ENCODE measurements at places on chromosomes 2 and 18. TPM values are rescaled to one million over a fixed set of nuclear protein-coding genes. Genes with fewer than 3 reads are reported as not detected.

The RBM45 gene
- total RNA-seq: 12.7 TPM

The CABYR gene
- total RNA-seq: 15.4 TPM

The COA5 gene
- total RNA-seq: 21.6 TPM

The GALNT3 gene
- not detected for total RNA-seq

The CKAP2L gene
- total RNA-seq: 15.9 TPM

The PROKR1 gene
- not detected for total RNA-seq

The CCDC74B gene
- total RNA-seq: 6.4 TPM

The MRO gene
- 0.26 TPM for total RNA-seq

The UGT1A4 gene
- total RNA-seq: 0.12 TPM

The KYNU gene
- 285 TPM for total RNA-seq

The C2orf78 gene
- total RNA-seq: not detected

The DOK6 gene
- not detected for total RNA-seq

The ACADL gene
- not detected for total RNA-seq

The SLC4A5 gene
- total RNA-seq: 0.07 TPM

The BCL2 gene
- total RNA-seq: 0.53 TPM

The PCGF1 gene
- total RNA-seq: 33.4 TPM

The FHL2 gene
- 56.6 TPM for total RNA-seq

The TMEM198 gene
- total RNA-seq: 1.3 TPM

The CXCR4 gene
- 0.76 TPM for total RNA-seq

The SLC5A7 gene
- total RNA-seq: not detected

The C2orf74 gene
- 15.2 TPM for total RNA-seq

The DYNAP gene
- not detected for total RNA-seq

The RFX8 gene
- total RNA-seq: not detected

The NT5DC4 gene
- not detected for total RNA-seq

The CLEC4F gene
- total RNA-seq: not detected

The ADRA2B gene
- total RNA-seq: 0.09 TPM

The CFLAR gene
- 109 TPM for total RNA-seq

The ZNF2 gene
- 2.8 TPM for total RNA-seq

The ABCB11 gene
- total RNA-seq: not detected

The CLASP1 gene
- total RNA-seq: 17.8 TPM

The STK39 gene
- 19.6 TPM for total RNA-seq

The RTP5 gene
- total RNA-seq: not detected
